Non-pigmented ciliary epithelial cell (primary cell): ENCODE measurements at places on chromosomes 1 and 21.

DNA sequence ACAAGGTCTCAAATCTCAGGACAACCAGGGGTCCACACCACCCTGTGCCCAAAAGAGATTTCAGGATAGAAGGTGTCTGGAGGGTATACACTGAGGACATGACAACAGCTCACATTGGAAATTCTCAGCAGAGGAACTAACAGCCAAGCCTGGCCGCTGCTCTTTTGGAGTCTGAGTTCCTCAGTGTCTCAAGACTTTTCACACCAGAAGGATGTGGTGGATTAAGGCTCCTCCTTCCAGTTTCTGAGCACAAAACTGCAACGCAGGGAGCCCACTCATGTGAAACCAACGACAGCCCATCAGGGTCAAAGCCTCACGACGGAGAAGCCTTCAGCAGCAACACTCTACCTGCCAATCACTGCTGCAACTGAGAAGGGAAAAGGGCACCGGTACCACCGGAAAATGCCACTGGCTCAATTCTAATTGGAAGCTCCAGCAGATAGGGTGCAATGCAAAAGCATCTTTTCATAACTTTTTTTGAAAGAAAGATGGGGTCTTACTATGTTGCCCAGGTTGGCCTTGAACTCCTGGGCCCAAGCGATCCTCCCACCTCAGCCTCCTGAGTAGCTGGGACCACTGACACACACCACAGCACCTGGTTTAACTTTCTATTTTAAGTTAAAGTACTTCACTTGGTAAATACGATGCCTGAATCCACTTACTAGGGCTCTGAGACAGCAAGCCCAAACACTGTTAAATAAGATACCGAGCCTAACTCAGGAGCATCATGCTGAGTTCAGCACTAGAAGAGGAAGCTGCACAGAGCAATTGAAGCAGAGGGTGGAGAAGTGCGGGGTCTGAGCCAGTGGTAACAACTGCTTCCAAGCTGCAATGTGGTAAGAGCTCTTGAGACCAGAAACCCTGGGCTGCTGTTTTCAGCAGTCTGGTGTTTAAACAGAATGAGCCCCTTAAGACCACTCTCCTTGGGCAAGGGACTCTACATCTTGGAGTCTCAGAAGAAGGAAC, 7.8 kb downstream of the CAPZB start:
- DNase-seq = no peak

DNA sequence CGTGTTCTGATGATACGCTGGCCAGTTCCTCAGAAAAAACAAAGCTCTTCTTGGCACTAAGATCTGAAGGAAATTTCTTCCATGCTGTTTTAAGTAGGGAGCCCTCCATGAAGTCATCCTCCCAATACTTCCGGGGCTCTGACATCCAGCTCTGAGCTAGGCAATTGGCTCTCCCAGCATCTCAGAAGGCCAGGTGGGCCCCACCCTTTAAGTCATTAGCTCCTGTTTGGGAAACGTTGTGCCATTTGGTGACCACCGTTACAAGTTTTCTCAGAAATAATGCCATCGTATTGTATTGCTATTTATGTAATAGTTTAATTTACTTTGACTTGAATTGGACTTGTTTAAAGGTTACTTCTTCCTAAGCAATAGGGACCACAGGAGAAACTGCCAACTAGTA, 130.3 kb upstream of the EDN2 start:
- DNase-seq = no peak

GRCh38 chr1:176111835-176112234, 95.3 kb downstream of the COP1 start:
- DNase-seq = peak; percentile 20

GRCh38 chr1:85228972-85229371, 28.2 kb upstream of the SYDE2 start:
- no peak for DNase-seq

DNA sequence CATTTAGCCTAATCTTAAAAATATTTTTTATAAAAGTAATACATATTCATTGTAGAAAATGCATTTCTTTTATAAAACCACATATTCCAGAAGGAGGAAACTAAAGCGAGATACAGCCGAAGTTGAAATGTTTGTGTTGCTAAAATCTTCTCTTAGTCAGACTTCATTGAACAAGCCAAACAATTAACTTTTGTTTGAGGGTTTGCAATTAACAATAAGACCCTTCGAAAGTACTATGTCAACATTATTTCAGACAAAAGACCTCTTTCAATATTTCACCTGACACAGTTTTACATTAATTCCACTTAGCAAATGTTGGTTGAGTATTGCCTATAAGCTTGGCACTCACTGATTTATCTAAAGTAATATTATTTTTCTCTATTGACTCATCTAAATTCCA, 354.0 kb upstream of the ADAMTS5 start:
- DNase-seq = no peak
